Cardiac septum (tissue), 1 donor: ENCODE measurements at places on chromosomes 6 and 20. TPM values are rescaled to one million over a fixed set of nuclear protein-coding genes. Genes with fewer than 3 reads are reported as not detected.

DNA sequence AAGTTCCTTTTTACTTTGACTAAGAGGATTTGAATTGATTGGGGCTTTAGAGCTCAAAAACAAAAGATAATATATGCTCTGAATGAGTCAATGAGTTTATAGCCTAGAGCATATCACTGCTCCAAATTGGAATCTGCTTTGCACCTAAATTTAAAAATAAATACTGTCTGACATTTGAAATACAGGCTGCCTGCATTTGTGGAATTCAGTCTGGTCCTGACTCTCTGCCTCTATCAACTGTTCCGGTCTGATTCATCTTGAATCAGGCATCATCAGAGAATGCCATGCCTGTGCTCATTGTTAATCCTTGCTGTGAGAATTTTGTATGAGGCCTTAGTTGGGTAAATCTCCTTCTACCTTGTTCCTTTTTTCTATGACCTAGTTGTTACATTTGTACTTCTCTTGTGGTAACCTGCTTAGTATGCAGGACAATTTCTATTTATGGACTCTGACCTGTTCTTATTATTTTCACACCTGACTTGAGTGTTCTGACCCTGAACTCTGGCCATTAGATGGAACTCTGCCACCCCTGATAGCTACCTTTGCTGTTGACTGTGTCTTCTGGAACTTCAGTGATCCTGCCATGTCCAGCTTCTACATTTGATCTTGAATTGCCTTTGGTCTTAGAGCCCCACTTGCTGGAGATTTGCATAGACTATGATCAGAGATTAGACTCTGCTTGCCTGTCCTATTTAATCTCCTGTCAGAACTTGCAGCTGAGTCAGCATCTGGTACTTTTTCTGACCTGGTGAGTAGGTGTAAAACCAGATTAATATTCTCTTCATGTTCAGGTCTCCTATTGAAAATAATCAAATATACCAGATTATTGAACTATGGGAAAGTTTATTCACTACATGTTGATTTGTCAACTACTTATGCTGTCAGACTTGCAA lies 442.7 kb upstream of the HS3ST5 start:
- no peak for DNase-seq

DNA sequence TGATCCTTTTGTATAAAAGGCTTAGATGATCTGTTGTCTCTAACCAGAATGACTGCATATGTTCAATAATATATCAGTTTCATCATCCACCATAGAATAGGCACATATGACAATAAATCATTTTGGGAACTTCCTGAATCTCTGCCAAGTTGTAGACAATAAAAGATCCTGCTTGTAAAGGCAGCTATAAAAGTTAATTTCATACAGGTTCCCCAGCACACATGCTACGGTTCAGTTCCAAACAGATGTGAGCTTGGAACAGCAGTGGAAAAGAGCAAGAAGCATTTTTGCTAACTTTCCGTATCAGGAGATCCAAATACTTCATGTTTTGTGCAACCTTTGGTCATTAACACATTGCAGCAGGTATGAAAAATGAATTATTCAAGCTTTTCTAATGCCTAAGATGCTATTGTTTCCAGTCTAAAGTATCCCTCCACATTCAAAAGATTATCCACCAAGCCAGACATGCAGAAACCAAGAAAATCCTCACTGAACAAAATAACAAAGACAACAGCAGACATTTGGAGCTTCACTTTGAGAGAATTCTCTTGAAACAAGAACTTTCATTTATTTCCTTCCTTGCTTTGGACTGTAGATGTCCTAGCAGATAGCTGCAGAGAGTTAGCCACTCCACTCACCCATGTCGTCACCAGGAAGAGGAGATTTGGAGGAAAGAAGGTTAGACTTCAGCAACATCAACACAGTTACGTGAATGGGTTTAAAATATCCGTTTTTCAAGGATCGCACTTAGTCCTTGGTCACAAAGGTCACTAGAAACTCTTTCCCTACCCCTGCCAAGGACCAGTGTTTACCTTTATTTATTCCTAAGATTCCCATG lies 453.5 kb upstream of the JARID2 start:
- DNase-seq = no peak

- no peak for DNase-seq
Observed at GRCh38 chr6:18503593-18504231, 116.6 kb downstream of the RNF144B start.

- DNase-seq = no peak
Observed at GRCh38 chr6:20071998-20072397, 140.3 kb downstream of the MBOAT1 start.

GRCh38 chr20:23582293-23582692 lies 14.0 kb upstream of the CST9L start:
- peak; percentile 47 for DNase-seq

DNA sequence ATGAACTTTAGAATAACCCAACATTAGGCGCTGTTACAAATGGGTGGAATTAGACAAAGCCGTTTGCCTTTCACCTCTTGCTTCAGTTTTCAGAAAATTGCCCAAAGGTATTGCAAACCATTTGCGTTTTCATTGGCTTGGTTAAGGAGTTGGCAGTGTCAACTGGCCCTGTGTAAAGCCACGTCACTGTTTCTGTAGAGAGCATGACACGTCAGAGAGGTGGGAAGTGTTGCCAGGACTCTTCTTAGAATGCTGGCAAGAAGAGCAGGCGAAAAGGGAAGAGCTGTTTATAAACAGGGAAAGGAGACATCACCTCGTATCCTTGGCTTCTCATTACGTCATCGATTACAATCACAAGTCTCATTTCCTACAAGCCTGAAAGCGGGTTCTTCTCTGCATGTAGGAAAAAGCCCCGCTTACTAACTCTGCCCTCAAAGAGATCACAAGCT lies 4.2 kb upstream of the IRF4 start:
- peak; percentile 54 for DNase-seq

- DNase-seq = no peak
Observed at GRCh38 chr20:9129756-9130155, 60.9 kb downstream of the PLCB4 start.

DNA sequence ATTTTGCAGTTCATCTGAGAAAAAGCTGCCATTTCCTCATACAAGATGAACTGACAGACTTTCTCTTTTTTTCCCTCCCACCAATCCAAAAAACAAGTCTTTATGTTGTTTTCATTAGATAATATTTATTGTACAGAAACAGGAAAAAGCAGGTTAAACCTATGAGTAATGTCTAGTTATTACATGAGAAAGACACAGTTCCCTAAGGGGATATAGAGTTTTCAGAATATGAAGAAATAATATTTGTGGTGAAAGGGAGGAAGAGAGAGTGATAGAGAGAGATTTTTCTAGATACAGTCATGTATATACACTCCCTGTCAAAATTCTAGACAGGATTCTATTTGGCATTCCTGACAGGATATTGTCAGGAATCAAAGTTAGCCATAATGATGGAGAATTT lies 392.4 kb downstream of the BMP2 start:
- no peak for DNase-seq

- no peak for DNase-seq
Observed at GRCh38 chr6:144335914-144336313, 50.8 kb downstream of the UTRN start.

DNA sequence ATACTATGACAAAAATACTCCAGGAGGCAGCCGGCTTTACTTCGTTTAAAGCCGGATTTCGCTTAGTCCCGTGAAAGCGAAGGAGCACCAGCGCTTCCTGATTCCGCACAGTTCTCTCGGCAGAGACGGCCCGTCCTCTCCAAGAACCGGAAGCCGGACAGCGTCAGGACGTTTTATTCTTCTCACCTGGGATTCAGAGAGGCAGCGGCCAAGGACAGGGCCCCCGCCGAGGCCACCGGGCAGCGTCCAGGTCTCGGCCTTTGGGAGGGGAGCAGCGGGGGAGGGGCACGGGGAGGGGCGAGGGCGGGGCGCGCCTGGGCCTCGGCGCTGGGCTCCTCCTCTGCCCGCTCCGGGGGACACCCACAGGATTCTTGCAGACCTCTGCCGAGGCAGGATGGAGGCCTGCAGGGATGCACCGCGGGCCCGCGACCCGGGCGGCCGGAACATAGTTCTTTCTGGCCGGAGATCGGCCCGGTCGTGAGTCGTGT lies 2.8 kb upstream of the DIDO1 start:
- DNase-seq = peak; percentile 84

- no peak for DNase-seq
Observed at GRCh38 chr6:139486476-139486799, 112.0 kb upstream of the CITED2 start.

GRCh38 chr20:18853946-18854646 lies 40.5 kb downstream of the SCP2D1 start:
- DNase-seq = no peak

- no peak for DNase-seq
Observed at GRCh38 chr6:150667359-150667758, 67.7 kb downstream of the PLEKHG1 start.

- no peak for DNase-seq
Observed at GRCh38 chr6:110589865-110590513, 113.6 kb upstream of the SLC22A16 start.

DNA sequence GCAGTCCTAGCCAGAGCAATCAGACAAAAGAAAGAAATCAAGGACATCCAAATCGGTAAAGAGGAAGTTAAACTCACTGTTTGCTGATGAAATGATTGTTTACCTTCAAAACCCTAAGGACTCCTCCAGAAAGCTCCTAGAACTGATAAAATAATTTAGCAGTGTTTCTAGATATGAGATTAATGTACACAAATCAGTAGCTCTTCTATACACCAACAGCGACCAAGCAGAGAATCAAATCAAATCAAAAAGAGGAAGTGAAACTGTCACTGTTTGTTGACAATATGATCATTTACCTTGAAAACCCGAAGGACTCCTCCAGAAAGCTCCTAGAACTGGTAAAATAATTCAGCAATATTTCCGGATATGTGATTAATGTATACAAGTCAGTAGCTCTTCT lies 21.7 kb downstream of the SERPINB9 start:
- DNase-seq = no peak

DNA sequence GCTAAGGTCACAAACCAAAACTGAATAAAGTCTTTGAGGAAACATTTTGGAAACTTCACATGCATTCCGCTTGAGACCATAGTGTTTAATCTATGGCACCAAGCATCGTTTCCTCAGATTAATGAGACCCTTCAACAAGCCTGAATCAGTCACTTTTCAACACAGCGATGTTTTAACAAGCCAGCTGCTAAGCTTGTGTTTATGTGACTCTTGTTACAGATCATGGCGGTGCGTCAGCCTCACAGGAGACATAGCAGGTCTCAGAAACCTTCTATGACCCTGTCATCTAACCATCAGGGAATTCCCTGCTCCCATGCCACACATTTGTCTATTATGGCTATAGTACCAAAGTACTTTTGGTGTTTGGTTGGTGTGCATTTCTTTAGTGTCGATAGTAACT lies 57.2 kb downstream of the MTFR2 start:
- DNase-seq = no peak

GRCh38 chr20:63427206-63427605 lies 45.2 kb downstream of the KCNQ2 start:
- no peak for DNase-seq

- DNase-seq = no peak
Observed at GRCh38 chr6:86380571-86381125, 556.7 kb upstream of the HTR1E start.

DNA sequence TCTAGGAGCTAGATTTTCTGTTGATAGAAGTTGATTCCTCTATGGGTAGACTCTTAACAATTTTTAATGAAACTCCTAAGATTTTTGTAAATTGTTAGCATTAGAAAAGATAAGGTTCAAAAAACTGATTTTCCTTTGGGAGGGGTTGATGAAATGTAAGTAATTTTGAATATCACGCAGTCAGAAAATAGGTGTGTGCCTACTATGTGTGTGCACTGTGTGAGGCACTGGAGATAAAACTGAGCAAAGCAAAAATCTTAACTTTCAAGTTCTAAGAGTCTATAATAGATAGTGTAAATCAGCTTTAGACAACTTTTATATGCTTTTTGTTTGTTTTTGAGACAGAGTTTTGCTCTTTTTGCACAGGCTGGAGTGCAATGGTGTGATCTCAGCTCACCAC lies 53.3 kb downstream of the FAM217A start:
- no peak for DNase-seq

DNA sequence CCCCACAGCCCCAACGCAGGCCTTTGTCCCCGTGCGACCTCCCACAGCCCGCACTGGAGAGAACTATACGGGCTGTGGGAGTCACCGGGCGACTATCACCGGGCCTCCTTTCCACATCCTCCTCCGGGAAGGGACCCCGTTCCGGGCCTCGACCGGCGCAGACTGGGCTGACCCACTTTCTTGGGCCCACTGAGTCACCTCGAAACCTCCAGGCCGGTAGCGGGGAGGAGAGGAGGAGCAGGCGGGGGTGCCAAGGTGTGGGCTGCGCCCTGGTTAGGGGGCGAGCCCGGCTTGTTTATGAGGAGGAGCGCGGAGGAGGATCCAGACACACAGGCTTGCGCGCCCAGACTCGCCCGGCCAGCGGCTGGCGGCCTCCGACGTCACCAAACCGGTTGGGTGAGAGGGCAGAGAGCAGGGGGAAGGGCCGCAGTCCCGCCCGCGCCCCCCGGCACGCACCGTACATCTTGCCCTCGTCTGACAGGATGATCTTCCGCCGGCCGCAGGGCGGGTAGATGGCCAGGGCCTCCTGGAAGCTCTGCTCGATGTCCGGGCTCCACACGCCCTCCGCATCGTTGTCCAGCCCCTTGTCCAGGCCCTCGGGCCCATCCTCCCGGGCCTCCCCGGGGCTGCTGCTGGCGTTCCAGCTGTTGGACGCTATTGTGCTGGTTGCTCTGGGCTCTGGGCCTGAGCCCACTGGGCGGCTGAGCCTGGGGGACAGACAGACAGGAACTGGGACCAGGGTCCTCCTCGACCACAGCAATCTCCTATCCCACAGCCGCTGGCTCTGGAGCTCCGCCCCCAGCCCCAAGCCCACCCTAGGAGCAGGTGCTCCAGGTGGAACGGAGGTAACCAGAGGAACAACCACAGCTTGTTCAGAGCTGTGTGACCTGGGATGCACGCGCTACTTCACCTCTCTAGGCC lies 10.6 kb downstream of the TEAD3 start:
- no peak for DNase-seq

DNA sequence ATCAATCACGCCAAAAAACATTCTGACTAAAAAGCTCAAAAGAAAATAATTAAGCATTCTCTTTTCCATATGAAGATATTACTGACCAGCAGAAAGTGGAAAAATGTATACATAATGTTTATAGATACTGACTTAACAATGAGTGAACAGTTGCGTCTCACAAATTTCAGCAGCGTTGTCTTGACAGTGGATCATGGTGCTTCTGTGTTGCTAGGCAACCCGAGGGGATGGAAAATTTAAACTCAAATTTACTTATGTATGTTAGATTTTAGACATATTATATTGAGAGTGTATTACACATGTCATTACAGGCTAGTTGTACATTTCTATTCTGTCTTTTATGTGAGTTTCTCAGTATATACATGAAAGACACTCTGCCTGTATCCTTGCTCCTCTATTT lies 110.2 kb downstream of the LAMA2 start:
- DNase-seq = no peak

The PPP1R14C gene
- total RNA-seq = 91.5 TPM

The MYLK4 gene
- 0.51 TPM for total RNA-seq

The AGPAT4 gene
- 1.6 TPM for total RNA-seq

The EFCAB8 gene
- total RNA-seq = not detected

The GSTA1 gene
- total RNA-seq = not detected

The GSTA4 gene
- total RNA-seq = 10.1 TPM

The TMC2 gene
- total RNA-seq = not detected

The DLL1 gene
- total RNA-seq = 6.4 TPM

The B3GALT4 gene
- 9.3 TPM for total RNA-seq

The INSM1 gene
- not detected for total RNA-seq

The CDYL gene
- total RNA-seq = 36.3 TPM
